Stimulated activated CD8-positive, alpha-beta memory T cell treated with anti-CD3 and anti-CD28 coated beads, Interleukin-7, amount 100 ng/mL, for 1 hour (primary cell): ENCODE measurements at places on chromosomes 1 and 21.

GRCh38 chr1:30527511-30528140 lies 195.8 kb downstream of the MATN1 start:
- no peak for DNase-seq

DNA sequence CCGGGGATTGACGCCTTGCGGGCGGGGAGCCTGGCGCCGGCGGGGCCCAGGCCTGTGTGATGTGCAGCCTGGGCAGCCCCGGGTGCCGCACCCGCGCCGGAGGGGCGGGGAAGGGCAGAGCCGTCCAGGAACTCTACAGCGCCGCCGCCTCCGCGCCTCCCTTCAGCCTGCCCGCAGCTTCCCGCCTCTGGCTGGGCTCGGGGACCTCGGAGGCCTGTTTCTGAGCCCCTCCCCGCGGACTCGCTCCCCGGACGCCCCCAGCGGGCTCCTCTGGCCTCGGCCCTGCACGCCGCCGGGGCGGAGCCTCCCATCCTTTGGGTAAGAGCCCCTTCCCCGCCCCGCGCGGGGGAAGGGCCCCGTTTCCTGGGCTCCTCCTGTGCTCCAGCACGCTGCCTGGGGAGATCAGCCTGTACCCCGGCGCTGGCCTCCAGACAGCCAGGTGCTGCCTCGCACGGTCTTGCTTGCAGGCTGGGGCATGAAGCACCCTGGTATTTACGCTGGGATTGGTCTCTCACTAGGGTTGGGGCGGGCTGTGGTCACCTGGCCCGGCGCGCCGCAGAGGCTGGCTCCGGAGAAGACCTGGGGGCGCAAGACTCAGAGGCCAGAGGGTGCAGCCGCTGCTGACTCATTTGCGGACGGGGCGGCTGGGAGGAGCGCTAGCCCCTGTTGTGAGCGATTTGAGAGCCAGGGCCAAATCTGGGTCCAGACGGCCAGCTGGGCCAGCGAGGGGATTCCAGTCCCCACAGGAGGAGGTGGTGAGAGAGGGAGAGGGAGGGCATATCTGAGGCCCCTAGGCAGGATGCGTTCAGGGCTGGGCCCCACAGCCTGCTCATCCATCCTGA lies 5.7 kb upstream of the ACOT11 start:
- no peak for DNase-seq

DNA sequence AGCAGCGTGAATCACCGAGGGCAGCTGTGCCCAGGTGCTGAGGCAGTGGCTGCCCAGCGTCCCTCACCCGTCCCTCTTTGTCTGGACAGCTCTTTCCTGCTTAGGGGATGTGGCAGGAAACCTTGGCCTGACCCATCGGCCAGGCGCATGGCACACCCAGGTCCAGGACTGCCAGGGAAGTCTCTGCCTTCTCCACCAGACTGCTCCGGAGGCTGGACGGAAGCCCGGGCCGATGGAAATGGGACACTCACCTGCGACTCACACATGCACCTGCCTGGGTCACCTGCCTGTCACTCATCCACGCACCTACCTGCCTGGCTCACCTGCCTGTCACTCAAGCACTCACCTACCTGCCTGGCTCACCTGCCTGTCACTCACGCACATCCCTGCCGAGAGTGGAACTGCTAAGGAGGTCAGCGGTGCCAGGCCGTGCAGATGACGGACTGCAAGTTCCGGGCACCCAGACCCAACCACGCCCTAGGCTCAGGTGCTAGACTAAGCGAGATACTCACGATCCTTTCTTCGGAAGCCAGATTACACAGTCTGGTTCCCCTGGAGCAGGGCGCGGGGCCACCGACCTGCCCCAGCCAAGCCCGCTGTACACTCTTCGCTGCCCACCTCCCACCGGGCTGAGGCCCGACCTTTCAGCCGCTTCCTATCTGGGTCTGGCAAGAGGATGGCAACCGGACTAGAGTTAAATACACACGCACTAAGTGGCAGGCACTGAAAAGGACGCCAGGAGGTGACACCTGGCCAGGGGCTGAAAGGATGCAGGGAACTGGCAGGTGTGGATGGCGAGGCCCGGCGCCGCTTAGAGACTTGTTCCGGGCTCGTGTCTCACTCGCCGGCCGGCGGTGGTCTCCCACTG lies 1.1 kb downstream of the UBE2J2 start:
- no peak for DNase-seq

DNA sequence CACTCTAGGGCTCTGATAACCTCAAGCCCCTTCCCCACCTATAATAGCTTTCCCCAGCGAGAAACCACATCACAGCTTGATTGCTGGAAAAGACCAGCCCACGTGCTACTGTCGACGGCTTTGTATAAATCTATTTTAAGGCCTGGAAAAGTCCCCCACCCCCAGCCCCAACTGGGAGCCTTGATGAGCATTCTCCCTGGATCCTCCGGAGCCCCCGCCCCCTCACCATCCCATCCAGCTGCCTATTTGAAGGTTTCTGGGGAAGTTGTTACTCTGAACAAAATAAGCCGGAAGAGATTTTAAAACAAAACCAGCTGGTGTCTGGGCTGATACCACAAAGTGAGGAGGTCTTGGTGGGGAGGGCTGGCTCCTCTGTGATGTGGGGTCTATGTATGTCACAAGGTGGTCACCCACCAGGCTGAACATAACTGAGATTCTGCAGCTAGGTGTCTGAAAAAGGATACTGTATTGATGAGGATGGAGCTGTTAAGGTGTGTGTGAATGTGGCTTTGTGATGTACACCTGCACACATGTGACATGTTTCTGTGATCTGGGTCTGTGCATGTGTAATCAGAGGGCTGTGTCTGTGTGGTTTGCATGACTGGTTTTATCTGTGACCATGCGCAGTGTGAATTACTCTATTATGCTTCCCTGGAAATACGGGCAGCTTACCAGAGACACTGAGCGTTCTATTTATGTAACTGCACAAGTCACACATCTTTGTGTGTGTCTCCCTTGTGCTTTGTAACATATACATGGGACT lies 25.0 kb downstream of the RIMS3 start:
- no peak for DNase-seq

DNA sequence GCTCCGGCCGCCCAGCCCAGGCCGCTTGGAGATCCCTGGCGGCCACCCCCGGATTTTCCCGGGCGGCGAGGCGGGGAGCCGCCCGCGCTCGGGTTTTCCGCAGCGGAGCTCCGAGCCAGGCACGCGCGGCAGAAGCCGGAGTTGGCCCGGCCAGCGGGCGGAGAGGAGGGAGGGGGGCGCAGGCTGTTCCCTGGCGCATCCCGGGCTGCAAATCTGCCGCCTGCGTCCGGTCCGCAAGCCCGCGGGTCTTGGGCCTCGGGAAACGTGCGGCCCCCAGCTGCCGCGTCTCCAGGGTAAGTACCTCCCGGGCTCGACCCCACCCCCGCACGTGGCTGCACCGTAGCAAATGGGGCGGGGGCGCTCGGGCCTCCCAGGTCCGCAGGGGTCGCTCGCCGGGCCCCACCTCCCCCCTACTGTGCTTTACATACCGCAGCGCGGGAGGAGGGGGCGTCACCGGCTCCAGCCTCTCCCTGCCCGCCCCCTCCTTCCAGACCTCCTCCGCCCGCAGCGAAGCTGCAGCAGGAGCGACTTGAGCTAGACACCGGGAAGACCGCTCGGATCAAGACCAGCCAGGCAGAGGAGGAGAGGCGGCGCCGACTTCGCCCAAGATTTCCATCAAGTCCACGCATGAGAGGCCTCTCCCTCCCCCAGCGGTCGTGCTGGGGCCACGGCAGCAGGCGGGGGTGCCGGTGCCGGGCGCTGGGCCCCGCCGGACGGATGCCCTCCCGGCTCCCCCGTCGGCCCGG lies 1.6 kb downstream of the TMEM200B start:
- no peak for DNase-seq
